Midbrain (tissue), 1 donor: ENCODE measurements at places on chromosomes 3 and 15.

DNA sequence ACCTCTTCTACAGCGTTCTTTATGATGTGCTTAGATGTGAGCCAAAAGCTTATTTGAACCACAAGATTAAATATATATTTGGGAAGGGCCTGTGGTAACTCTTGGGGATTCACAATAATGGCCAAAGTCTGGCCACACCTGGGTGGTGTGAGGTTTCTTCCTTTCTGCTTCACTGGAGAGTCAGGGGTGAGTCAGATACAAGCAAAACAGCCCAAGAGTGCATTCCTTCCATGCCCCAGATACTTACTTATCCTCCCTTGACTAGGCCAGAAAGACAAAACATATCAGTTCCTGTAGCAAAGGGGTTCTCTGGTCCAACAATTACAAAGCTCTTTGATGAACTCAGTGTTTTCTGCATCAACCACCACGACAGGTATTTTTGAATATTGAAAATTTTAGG lies 941 bp downstream of the ZBED2 start:
- no peak for DNase-seq

- peak; percentile 5 for DNase-seq
These were observed 194.6 kb downstream of the FAM43A start for GRCh38 chr3:194879991-194880939.

DNA sequence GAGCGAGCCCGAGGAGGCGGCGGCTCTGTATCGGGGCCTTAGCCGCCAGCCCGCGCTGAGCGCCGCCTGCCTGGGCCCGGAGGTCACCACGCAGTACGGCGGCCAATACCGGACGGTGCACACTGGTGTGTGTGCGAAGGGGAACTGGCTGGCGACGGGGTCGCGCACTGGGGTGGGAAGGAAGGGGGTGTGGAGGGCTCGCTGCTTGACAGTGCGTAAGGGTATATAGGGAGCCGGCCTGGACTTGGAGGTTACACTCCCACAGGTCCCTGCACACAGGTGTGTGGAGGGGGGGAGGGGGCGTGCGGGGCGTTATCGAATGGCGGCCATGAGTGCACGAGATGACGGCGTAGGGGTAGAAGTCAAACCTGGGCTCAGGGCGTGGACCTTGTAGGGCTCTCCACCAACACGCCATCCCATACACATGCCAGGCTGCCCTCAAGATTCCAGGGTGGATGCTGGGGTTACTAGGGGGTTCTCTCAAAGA lies 389 bp downstream of the APEH start:
- no peak for DNase-seq

GRCh38 chr3:182618085-182618732 lies 175.1 kb upstream of the ATP11B start:
- peak; percentile 72 for DNase-seq

GRCh38 chr3:129777806-129778205 lies 115.7 kb downstream of the TMCC1 start:
- DNase-seq: peak; percentile 36

GRCh38 chr15:69973880-69974279 lies 123.8 kb downstream of the TLE3 start:
- DNase-seq: no peak

- no peak for DNase-seq
These were observed 239.0 kb upstream of the LRTM1 start for GRCh38 chr3:55166576-55167555.

DNA sequence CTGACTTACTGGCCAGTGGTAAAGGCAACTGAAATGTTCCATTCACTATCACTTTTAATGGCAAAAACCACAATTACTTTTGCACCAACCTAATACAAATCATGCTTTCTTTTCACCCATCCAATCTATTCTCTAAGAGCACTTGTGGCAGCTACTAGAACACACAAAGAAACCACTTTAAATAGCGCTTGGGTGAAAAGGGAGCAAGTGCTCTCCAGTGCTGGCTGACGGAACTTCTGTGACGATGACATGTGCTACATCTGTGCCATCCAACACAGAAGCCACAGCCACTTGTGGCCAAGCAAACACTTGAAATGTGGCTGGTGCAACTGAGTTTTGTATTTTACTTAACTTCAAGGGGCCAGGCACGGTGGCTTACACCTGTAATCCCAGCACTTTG lies 18.9 kb downstream of the SH3BP5 start:
- peak; percentile 27 for DNase-seq

GRCh38 chr3:9501226-9501625 lies 52.4 kb downstream of the LHFPL4 start:
- no peak for DNase-seq

DNA sequence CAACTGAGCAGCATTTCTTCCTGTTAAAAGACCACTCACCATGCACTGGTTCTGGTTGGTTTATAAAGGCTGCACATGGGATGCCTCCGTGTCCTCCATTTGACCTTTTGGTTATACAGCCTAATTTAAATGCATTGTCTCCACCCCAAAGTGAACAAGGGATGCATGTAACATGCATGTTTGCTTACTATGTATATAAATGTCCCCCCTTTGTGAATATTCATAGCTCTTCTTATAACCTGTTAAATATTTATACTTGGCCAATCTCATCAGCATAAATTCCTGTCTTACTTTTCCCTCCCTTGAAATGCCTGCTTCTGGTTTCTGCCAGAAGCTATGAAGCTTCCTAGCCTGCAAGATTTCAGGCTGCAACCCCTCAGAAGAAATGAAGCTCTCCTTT lies 27.4 kb downstream of the TARS3 start:
- DNase-seq: no peak

- no peak for DNase-seq
These were observed 266.2 kb downstream of the ZNF385D start for GRCh38 chr3:21484828-21485144.

DNA sequence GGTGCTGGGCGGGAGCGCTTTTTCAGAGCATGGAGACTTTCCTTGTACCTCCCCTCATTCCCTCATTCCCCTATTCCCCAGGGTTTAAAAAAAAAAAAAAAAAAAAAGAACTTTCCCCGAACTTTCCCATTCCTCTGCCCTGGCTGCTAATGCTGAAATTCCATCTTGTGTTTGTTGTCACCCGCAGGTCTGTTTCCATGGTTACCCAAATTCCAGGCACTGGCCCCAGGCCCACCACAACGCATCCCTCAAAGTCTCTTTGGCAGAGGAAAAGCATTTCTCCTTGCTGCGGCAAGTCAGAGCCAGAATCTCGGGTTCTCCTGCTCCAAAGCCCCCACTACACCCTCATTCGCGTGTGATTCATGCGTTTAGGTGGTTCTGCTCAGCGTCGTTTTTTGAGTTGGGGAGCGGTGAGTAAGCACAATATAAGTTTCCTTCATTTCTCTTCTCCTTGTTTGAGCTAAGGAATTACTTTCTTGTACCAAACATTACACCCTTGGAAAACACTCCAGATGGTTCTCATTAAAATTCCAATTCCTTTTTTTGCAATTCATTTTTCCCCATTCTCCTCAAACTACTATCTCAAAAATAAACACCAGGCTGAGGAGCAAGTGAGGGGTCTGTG lies 21.6 kb downstream of the ANAPC13 start:
- no peak for DNase-seq

- DNase-seq: no peak
These were observed 125.9 kb upstream of the SLC7A14 start for GRCh38 chr3:170711786-170712185.

GRCh38 chr3:30470496-30470895 lies 135.9 kb upstream of the TGFBR2 start:
- no peak for DNase-seq

GRCh38 chr15:95302206-95302605 lies 1028.3 kb upstream of the NR2F2 start:
- DNase-seq: no peak

DNA sequence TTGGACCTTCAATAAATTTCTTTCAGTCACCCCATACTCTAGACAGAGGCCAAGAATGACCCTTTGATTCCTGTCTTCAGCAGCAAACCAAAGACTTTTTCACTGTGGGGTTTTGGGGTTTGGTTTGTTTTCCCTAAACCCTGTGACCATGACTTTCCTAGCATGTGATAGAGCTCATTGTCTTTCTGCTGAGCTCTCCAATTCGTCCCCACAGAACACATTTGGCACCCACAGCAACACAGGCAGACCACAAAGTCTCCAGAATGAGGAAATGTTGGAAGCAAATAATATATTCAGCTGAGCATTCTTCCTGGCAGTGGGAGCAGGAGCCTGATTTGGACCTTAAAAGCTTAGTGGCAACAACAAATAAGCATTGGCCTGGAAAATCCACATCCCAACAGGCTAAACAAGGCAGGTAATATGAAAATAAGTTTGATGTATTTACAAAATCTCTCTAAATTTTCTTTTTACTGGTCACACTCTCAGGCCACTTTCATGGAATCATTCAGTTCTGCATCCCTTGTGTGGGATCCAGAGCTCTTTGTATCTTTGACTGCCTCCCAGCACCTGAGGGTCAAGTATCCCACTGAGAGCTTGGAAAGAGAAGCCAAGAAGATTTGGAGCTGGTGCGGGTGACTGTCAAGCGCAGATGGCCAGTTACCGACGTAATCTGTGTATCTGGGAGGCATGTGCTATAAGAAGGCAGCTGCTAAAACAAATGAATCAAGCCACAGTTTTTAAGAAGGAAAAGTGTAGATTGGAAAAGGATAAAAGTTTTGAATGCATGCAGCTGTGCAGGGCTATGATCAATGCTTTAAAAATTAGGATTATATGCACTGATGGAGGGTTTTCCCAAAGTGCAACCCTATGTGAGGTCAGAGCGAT lies 36.5 kb upstream of the CPB1 start:
- peak; percentile 81 for DNase-seq

- no peak for DNase-seq
These were observed 9.3 kb downstream of the ARHGEF26 start for GRCh38 chr3:154130540-154130939.

- DNase-seq: peak; percentile 63
These were observed 168.8 kb upstream of the TLE3 start for GRCh38 chr15:70266412-70267121.

DNA sequence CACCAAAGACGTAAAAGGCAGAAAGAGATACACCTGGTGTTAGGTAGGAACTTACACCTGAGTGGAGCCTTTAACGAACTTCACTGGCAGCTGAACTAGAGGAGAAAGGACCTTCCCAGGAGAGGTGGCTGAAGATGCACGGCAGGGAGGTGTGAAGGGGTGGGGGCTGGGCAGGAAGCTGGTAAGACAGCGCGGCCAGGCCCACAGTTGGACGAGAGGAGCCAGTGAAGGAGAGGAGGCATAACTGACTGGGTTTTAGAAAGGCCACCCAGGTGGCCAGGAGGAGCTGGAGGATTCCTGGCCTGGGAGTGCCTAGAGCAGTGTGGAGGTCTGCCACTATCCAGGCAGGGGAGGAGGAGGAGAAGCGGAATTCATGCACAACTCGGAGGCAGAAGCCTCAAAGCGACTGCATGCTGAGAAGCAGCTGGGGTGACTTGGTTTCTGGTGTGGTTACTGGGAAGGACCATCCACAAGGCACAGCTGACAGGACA lies 51.9 kb downstream of the SLC41A3 start:
- DNase-seq: no peak

DNA sequence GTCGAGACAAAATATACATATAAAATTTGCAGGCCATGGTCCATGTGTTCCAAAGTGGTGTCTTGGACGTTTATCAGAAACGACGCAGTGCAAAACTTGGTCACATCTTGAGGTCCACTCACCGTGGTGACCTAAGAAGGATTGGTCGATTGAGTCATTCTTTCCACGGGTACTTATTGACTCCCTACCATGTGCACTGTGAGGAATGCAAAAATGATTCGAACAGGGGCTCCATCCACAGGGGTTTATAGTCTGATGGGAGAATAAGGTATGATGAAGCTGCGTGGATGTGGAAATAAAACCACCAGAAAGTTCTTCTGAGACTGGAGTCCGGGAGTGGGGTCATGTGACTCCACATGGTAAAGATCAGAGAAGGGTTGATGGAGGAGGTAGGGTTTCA lies 185.2 kb downstream of the ITPR1 start:
- DNase-seq: no peak

- no peak for DNase-seq
These were observed 44.9 kb downstream of the EPHB1 start for GRCh38 chr3:134839990-134840389.

- DNase-seq: no peak
These were observed 5.5 kb upstream of the SPG11 start for GRCh38 chr15:44668921-44669320.

- no peak for DNase-seq
These were observed 6.3 kb downstream of the TEX264 start for GRCh38 chr3:51677358-51677757.

GRCh38 chr3:14834807-14835466 lies 16.2 kb downstream of the FGD5 start:
- no peak for DNase-seq

DNA sequence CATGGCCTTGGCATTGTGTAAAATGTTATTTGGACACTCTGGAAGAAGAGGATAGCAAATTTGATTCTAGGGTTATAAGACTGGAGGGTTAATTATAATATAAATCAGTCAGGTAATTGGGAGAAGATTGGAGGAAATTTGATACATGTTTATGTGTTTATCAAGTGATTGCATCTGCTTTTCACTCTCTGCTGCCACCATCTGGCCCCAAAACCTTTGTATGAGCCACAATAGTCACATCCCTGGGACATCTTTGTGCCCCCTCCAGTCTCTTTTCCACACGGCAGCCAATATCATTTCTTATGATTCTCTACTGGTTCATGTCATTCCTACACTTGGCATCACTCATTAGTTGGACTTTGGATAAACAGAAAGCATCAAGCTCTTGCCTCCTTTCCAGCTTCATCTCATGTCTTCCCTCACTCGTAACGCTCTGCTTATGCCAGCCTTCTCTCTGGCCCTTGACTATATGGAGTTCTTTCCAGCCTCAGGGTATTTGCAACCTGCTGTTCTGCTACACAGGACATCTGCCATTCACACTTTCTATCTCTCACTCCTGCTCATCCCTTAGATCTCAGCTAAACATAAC lies 602.3 kb upstream of the SUCLG2 start:
- peak; percentile 29 for DNase-seq

DNA sequence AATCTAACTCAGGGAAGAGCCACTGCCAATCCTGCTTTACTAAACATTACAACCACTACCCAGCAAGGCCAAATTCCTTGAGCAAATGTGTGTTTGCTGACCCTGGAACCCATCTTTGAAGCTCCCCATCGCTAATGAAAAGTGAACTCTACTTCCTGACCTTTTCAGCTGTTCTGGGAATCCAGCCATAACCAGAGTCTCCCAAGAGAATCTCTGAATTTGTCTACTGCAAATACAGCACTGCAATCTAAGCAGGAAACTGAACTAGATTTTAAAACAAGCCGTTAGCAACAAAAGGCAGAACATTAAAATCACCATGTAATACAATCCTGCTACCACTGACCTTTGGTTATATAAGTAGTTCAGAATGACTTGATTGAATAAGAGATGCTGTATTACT lies 309.2 kb downstream of the MAGI1 start:
- no peak for DNase-seq

GRCh38 chr3:160796813-160797164 lies 40.8 kb downstream of the PPM1L start:
- no peak for DNase-seq

GRCh38 chr3:129013491-129013891 lies 12.4 kb downstream of the EFCC1 start:
- no peak for DNase-seq

- DNase-seq: no peak
These were observed 377.7 kb upstream of the GOLIM4 start for GRCh38 chr3:168473334-168473890.
